ENCODE measurements at places on chromosomes 3 and 15.

DNA sequence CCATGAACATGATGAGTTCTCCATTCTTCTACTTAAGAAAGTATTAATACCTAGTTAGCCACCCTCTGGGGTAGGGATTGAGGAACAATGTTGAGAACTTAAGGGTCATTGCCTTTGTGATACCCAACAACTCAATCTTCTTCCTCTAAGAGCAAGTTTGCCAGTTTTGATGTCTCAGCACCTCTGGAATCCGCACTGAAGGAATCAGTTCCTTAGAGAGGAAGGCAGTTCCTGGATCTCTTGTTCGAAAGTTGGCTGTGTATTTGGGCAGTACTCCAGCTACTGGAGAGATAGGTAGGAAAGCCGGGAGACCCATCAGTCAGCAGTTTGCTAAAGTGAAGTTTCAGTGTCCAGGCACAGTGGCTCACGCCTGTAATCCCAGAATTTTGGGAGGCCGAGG lies 35.6 kb upstream of the MTHFS start:
- DNase-seq = no peak

DNA sequence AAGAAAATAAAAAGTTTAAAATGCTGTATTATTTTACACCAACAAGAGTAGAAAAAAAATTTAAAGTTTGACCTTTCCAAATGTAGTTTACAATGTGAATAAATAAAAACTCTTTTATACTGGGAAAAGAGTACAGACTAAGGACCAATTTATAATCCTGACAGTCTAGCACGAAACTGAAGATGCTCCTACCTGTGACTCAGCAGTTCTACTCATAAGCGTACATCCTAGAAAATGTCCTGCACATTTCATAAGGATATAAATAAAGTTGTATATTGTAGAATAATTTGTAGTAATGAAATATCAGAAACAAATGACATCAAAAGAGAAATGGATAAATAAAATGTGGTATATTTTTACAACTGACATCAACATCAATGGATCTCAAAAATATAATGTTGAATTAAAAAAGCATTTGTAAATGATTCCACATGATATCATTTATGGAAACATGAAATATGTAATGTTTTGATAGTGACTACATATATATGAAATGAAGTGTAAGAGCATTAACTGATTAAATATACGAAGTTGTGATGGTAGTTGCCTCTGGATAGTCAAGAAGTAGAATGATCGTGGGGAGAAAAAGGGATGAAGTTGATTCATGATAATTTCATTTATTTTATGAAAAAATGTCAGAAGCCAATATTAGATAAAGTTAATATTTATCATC lies 161.3 kb upstream of the CBLB start:
- no peak for DNase-seq

- DNase-seq = no peak
Measured at GRCh38 chr3:16277471-16277870, 12.5 kb downstream of the OXNAD1 start.

DNA sequence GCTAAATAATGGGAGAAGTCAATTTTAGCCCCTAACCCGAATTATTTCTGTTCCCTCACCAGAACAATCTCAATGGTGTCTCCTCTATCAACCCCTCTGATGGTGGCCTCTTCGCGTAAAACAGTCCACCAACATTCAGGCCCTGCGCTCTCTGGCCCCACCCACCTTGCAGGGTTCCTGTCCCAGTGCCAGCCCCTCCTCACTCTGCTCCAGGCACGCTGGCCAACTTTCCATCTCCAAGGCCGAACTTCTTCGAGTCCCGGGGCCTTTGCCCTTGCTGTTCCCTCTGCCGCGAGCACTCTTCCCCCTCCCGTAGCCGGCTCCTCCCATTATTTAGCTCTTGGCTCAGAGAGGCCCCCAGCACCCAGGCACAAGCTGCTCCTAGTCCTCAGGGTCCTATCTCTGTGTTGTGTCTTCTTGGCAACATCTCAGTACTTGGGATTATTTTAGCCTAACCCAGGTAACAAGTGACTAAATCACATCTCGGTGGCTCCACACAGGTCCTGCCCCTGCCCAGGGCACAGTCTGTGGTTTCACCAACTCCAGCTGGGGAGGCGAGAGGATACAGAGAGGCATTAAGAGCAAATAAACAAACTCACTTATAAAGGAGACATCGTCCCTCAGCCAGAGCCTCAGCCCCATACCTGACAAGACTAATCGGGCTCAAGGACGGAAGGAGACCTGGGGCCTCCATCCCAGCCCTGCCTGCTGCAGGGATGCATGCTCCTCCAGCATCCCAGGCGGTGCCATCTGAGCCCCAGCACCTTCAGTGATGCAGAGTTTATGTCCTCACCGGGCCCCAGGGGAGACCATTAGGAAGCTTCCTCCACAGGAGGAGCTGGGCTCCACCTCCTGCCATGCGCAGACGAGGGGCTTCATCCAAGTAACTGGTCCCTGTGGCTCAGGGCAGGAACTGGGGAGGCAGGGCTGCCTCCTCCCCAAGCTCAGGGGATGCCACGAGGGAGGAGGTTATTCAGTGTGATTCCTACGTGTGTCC lies 19.7 kb upstream of the IQSEC1 start:
- no peak for DNase-seq

- DNase-seq = no peak
Measured at GRCh38 chr3:58497097-58497496, 5.2 kb downstream of the KCTD6 start.

- no peak for DNase-seq
Measured at GRCh38 chr3:46968783-46969428, 7.6 kb downstream of the CCDC12 start.

- no peak for DNase-seq
Measured at GRCh38 chr3:4749567-4750002, 229.7 kb upstream of the BHLHE40 start.

DNA sequence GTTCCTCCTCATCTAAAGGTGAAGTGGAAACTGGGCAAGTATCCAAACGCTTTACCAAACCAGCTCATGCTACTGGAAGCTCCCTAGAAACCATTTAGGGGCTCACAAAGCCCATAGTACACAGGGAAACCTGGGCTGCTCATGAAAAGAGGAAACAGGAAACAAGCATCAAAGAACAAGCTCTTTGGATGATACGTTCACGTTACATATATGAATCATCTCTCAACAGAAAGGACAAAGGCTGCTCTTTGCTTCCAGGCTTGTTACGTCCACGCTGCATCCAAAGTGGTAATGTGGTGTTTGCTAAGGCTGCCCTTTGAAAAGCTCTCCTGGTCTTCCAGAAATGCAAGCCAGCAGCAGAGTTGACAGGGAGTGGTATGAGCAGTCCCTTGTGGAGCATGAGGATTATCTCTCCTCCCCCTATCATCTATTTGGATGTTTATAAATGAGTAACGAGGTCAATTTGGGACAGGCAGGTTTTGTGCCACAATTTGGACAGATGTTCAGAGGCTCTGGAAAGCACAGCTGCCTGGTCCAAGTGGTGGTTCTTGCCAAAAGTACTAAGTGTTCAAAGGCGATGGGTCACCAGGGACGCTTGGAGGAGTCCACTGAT lies 98.0 kb upstream of the RORA start:
- DNase-seq = no peak

DNA sequence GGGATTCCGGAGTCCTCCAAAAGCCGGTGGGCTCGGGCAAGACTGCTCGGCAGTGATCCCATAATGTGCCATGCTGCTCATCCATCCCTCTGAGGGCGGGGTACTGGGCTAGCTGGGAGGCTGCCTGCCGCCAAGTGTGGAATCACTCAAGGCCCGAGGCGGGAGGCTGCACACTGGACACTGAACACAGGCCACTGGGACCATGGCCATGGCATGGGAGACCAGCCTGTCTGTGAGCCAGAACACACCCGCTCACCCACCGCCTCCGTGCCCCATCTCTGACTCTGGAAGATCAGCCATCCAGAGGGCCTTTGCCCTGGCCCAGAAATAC lies 1.4 kb downstream of the C3orf22 start:
- DNase-seq = no peak

DNA sequence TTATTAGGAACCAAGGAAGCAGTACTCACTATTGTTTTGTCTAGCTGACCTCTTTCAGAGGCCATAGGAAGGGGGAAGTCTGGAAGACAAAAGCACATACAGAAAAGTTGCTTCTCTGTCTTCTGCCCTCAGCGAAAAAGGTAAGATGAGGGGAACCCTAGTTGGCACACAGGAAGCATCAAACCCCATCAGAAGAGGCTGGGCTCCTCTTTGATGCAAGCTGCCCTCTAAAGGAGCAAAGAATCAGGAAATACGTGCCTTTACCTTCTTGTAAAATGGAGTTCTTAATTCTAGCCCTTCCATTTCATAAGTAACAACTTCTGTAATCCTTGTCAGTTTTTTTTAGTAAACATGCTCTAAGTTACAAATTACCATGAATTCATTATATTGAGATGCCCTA lies 12.5 kb downstream of the SPINK8 start:
- DNase-seq = no peak

- no peak for DNase-seq
Measured at GRCh38 chr3:98108162-98108561, 21.2 kb downstream of the OR5AC2 start.

DNA sequence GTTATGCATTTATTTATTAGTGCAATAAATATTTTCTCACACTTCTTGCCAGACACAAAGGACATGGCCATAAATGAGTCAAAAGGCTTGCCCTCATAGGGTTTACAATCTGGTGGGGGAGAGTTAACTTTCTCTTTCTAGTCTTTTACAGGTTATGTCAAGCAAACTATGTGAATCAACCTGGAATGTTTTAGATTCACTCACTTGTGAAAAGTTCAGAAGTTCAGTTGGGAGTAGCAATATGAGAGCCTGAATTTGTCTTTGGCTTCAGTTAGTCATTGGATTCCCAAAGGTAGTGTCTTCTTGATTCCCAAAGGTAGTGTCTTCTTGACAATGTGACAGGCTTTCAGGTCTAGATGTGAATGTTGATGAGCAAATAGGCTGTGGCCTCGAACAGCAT lies 264.8 kb downstream of the SOX2 start:
- DNase-seq = no peak
